ENCODE measurements at places on chromosomes 7 and 10.

DNA sequence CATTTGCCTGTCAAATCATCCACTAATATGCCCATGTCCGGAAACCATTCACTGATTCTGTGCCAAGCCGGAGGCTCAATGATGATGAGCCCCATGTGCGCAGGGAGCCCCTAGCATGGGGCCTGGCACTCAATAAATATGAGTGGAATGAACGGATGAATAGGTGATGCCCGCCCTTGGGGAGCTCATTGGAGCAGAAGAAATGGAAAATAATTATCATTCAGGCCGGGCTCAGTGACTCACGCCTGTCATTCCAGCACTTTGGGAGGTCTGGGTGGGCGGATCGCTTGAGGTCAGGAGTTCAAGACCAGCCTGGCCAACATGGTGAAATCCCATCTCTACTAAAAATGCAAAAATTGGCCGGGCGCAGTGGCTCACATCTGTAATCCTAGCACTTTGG, 11.0 kb downstream of the RHBDD2 start:
- DNase-seq: no peak

- no peak for DNase-seq
These were observed 261.8 kb upstream of the SHH start for GRCh38 chr7:156074084-156074483.

DNA sequence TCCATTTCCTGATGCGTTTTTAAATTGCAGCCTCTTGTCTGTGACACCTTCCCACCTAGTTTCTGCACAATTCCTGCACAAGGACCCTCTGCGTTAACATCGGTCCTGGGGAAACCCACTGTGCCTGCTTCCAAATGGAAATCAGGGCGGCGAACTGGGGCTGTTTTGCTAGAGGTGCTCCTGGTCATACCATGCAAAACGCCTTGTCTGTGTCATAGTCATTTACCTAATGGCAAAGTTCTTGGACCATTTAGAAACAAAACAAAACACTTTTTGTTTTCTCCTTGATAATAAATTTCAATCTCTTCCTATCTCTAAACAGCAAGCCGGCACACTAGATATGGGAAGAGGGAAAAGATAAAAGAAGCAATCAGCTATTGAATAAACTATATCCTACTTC, 206.9 kb upstream of the KLF14 start:
- no peak for DNase-seq

GRCh38 chr7:31939076-31939475, 131.1 kb downstream of the PDE1C start:
- DNase-seq: no peak

- DNase-seq: no peak
These were observed 54.7 kb upstream of the FIGNL1 start for GRCh38 chr7:50504646-50505546.

DNA sequence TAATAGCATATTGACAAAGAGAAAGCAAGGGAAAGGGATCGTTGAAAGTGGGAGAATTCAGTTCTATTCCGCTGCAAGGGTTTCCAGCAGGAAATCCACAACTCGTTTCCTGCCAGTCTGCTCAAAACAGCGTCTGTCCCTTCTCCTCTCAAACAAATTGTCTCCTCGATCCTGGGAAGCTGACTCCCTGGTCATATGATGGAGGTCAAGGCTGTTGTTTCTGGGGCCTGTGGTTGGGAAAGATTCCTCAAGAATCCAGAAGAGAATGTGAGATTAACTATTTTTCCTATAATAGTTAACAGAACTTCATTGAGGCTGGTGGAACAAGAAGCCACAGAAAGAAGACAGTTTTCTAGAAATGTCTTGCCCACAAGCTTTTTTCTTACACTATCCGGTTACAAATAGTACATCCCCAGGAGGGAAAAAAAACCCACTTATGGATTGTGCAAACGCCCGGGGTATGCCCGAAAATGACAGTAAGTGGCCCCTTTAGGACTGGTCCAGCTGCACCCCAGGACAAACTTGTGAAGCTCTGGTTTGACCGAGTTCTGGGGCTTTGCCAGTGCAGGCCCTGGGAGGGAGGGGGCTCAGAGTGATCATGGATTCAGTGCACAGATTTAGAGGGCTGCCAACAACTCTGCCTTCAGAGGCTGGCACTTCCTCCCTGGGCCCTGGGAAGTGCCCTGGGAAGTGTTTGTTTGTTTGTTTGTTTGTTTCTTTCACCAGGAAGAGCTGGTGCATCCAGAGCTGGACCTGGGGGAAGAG, 49.4 kb upstream of the CTBP2 start:
- DNase-seq: no peak

DNA sequence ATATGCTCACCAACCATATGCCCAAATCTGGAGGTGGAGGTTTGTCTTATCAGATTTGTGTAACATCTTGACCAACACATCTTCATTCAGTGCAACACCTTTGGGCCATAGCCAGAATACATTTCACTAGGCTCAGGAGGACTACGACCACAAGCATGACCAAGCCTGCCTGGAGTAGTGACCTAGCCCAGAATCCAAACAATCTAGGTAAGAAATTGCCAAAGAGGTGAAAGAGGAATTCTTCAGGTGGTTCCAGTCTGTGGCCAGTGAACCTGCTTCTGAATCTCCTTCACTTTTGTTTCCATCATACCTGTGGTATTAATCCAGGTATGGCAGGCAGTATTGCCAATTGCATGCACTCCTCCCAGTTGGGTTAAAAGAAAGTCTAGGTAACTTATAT, 112.8 kb upstream of the RAB18 start:
- no peak for DNase-seq

Measured in activated T-cell treated with anti-CD3 and anti-CD28 coated beads for 1 hour (primary cell).